ENCODE measurements at places on chromosomes 11 and 22.

GRCh38 chr11:68002575-68002937, 1.3 kb downstream of the UNC93B1 start:
- DNase-seq = no peak

DNA sequence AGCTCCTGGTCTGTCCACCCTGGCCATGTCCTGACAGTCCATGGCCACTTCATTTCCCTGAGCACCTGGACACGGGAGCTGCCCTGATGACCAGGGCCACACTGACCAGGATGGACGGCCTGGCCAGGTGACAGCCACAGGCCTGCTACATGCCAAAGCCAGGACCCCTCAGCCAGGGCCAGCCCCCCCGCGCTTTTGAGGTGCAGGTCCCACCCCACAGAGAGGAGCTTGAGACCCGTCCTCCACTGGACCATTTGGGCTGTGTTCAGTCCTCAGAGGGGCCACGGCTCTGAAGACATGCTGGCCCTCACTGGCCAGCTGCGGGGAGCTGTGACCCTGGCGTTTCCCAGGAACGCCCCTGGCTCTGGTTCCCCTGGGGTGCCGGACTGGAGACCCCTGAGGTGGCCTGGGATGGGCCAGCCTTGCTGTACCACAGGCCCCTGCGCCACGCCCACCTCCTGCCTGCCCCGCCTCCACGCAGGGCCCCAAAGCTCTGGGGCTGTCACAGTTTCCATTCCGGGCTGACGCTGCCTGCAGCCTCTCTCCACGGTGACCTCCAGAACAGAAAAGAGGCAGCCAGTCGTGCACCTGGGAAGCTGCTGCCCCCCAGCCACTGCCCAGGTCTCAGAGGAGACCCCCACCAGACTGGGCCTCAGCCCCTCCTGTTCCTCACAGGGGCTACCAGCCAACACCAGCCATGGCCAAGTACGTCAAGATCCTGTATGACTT, 18.2 kb downstream of the EPS8L2 start:
- DNase-seq = no peak

- DNase-seq = no peak
Measured at GRCh38 chr22:43474161-43475101, 62.6 kb downstream of the MPPED1 start.

- DNase-seq = no peak
Measured at GRCh38 chr22:43819421-43819921, 7.4 kb upstream of the EFCAB6 start.

DNA sequence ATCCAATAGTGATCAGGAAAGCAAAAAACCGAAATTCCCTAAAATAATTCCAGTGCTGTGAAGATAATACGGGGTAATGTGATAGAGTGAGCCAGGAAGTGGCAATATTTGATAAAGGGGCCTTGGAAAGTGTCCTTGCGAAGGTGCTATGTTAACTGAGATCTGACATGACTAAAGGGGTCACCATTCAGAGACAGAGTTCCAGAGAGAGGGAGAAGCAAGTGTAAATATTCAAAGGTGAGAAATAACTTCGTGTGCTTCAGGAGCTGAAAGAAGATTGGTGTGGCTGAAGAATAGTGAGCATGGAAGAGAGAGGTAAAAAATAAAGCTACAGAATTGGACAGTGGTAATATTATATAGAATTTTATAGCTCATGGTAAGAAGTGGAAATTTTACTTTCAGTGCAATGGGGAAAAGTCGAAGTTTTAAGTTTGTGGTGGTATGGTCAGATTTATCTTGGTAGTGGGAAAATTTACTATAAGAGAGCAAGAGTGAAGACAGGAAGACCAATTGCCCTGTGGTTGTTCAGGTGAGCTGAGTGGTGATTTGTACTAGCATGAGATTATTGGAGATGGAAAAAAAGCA, 164.5 kb downstream of the JRKL start:
- no peak for DNase-seq

DNA sequence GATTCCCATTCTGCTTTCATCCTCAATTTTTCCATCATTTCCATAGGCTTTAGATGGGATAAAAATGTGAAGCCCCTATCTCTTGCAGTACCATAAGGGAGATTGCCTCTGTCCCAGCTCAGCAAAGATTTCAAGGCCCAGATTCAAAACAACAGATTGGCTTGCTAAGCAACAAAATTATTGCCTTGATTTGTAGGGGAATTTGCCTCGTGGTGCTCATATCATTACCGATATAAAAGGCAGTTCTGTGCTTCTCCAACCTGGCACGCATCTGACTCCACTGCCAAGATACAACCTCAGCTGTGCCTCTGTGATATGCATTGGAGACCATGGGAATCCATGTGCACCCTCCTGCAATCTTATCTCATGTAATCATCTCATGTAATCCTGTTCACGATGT, 25.0 kb upstream of the CEP126 start:
- no peak for DNase-seq

- no peak for DNase-seq
Measured at GRCh38 chr11:117565709-117566108, 231.3 kb downstream of the DSCAML1 start.

GRCh38 chr11:66363187-66363601, 8.4 kb downstream of the SLC29A2 start:
- DNase-seq = no peak

DNA sequence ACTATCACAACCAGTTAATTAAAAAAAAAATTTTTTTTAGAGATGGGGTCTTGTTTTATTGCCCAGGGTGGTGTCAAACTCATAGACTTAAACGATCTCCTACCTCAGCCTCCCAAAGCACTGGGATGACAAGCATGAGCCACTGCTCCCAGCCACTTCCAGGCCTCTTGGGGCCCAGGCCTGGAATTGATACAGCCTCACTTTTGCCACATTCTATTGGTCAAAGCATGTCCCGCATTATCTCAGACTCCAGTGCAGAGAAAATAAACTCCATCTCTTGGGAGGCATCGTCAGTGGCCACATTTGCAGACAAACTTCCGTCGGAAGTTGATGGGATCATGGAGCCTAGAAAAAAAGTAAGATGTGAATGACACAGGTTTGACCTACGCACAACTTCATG, 9.4 kb upstream of the RASD2 start:
- DNase-seq = no peak

Data from kidney capillary endothelial cell (primary cell).